Right ventricle myocardium inferior (tissue), 1 donor: ENCODE measurements at places on chromosomes 12 and 14. TPM values are rescaled to one million over a fixed set of nuclear protein-coding genes. Genes with fewer than 3 reads are reported as not detected.

Gene MYG1
- total RNA-seq = 38.5 TPM

Gene GALNT9
- total RNA-seq = not detected

Gene DPPA3
- not detected for total RNA-seq

Gene C3AR1
- total RNA-seq = 9.0 TPM

Gene PLEKHG7
- not detected for total RNA-seq
